ENCODE measurements at places on chromosomes 7 and 10.

DNA sequence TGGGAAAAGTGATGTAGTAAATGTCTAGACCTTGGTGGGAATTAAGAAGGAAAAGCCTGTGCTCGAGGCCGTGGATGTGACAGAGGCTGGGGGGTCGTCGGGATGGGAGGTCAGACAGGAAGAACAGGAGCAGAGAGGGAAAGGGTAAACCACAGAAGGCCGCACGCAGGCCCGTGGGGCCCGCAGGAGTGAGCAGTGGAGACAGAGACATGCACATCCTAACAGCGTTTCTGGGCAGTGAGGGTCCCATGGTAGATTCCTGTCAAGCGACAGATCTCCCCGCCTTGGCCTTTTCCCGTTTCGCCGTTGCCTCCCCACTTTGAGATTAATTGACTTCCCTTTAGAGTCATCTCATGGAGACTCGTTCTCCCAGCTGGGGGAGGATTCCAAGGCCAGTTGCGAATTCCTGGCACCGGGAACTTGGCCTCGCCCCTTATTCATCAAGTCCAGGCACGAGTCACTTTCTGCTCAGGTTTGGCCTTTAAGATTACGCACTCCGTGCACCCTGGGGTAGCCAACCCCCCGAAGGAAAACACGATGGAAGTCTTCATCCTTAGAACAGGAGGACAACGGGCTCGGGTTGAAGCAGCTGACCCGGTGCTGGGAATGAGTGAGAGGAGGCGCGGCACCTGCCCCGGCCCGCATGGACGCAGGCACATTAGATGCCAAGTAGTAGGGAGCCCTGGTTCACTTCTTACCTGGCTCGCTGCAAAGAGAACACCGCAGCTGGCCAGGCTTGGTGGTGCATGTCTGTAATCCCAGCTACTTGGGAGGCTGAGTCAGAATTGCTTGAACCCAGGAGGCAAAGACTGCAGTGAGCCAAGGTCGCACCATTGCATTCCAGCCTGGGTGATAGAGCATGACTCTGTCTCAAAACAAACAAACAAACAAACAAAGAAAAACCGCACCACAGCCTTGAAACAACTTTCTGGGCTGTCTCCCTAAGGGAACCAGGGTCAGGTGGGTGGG, 315.2 kb upstream of the SHH start:
- DNase-seq = no peak

DNA sequence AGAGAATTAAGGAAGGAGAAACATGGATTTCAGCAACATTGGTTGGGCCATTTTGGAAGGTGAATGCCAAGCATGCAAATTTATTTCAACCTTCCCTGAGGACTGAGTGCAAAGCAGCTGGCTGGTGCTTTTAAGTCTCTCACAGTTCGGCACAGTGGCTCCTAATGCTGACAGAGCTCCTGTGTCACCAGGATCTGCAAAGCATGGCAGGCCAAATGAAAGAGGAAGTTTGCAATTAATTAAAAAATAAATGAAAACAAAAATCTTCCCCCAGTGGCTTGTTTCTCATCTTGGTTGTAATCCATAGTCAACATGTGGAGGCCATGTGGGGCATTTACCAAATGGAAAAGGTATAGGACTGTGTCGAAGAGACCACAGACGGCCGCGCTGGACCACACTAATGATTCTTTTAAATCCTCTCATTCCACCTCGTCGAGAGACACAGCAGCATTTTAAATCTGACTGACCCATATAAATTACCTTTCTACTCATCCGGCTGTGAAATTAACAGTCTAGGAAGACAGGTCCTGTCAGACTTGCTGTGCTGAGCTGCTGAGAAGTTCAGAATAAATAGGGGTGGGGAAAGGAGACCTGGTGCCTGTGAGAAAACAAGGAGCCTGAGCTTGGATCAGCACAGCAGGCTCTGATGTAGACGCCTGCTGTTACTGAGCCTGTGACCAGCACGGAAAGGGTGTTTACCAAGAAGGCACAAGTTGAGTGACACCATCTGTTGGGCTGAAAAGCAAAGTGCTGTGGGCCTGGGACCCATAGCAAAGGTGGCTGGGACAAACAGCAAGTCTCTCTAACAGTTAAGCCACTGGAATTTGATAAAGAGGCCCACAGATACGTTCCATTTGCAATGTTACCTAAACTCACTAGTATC, 136.0 kb upstream of the COL1A2 start:
- DNase-seq = no peak

- no peak for DNase-seq
Observed at GRCh38 chr10:24437302-24437701, 228.4 kb downstream of the KIAA1217 start.

DNA sequence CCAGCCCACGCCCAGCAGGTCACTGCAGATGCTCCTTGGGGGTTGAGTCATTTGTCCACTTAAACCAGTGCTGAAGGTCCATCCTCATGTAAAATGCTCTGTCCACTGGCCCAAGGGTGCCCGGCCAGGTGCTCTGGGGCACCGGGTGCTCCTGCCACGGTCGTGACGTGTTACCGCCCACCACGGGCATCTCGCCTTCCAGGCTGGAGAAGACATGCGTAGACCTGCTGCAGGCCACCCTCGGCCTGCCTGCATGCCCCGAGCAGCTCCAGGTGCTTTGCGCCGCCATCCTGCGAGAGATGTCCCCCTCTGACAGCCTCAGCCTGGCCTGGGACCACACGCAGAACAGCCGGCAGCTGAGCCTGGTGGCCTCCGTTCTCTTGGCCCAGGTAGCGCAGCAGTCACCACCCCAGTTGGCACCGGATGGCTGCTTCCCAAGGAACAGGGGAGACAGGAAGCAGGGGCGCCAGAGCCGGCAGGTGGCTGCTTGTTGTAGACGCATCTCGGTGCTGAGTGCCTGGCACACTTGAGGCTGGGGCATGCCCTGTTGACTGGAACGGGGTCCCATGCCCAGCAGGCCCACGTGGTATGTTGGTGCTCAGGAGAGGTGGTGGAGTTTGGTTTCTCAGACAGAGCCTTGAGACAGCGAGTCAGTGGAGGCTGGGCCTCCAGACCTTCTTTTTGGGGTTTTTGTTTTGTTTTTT, 6.1 kb downstream of the AP5Z1 start:
- no peak for DNase-seq

GRCh38 chr10:32795598-32796183, 162.3 kb downstream of the ITGB1 start:
- DNase-seq = no peak

- DNase-seq = no peak
Observed at GRCh38 chr10:67537906-67538305, 158.1 kb downstream of the CTNNA3 start.

- DNase-seq = no peak
Observed at GRCh38 chr10:93757136-93757535, 600 bp upstream of the LGI1 start.

GRCh38 chr10:33215635-33216034, 118.8 kb downstream of the NRP1 start:
- no peak for DNase-seq

GRCh38 chr10:114223066-114223465, 16.0 kb upstream of the VWA2 start:
- no peak for DNase-seq
